ENCODE measurements at places on chromosomes 3 and 15. TPM values are rescaled to one million over a fixed set of nuclear protein-coding genes. Genes with fewer than 3 reads are reported as not detected.

WDR6 gene
- total RNA-seq: 86.9 TPM

SKOR1 gene
- total RNA-seq: 0.07 TPM

- no peak for DNase-seq
Measured at GRCh38 chr3:126553284-126554084, 5.2 kb downstream of the C3orf22 start.

GRCh38 chr3:178529606-178530225 lies 6.5 kb upstream of the KCNMB2 start:
- DNase-seq: no peak

- no peak for DNase-seq
Measured at GRCh38 chr3:112498914-112499711, at the start of gene BTLA. BTLA (minus strand) TSS chr3:112499472; CDS start chr3:112499358, 114 bp downstream.
